Sciatic nerve (tissue), 2 donors: ENCODE measurements at places on chromosomes 16 and 17.

DNA sequence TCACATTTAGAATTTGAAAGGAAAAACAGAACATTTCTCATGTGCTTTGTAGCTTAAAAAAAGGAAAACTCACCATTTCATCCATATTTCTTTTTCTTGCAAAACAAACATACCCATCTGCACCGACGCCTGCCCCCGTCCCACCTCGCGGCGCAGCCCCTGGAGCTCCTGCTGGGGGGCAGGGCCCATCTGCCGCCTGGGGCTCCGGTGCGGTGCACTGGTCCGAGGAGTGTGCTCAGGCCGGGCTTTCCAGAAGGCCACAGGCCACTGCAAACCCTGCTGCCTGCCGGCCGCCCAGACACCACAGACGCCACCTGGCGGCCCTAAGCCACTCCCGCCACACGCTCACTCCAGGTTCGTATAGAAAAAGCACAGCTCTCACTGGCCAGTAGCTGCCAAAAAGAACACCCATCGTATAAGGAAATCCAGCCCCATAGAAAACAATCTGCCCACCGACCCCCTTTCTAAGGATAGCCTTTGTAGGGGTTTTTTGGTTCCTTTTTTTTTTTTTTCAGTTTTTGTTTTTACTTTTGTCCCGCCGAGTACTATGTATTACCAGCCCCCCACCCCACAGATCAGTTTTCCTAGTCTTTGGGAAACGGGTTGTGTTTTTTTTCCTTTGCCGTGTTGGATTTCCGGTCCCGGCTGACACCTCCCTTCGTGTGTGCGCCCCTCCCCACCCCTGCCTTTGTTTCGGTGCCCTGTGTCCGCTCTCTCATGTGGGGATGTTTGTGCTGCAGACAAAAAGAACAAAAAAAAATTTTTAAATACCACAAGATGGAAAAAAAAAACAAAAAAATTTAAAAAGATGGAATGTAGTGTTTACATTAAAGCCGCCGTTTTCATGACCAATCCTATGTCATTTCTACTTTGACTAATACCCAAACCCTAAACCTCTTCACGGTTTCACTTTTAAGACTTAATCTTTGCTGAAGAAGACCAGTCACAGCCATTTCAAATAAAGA lies 68.8 kb downstream of the AMFR start:
- DNase-seq = peak; percentile 86

- no peak for DNase-seq
Measured at GRCh38 chr17:31294231-31294630, 2.8 kb downstream of the OMG start.

GRCh38 chr17:43946781-43947180 lies 4.5 kb upstream of the PPY start:
- no peak for DNase-seq

- no peak for DNase-seq
Measured at GRCh38 chr17:77456271-77456950, 315.6 kb downstream of the SEC14L1 start.

GRCh38 chr16:85882181-85882810 lies 16.7 kb upstream of the IRF8 start:
- DNase-seq = no peak

DNA sequence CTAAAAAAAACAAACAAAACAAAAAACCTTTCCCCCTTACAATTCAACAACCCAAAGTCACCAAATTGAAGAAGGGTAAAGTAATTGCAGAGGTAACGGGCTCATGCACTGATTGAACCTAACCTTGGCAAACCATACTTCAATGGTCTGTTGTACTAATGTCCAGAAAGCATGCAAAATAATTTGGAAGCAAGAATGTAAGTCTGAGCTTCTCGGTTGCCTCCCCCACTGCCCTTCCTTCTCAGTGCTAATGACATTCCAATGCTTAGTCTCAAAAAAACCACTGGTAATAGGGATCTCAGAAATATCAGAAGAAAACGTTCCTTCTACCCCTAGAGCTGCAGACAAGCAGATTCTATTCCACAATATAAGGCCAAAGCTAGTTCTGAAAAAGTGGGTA lies 15.8 kb downstream of the KRABD2 start:
- no peak for DNase-seq

DNA sequence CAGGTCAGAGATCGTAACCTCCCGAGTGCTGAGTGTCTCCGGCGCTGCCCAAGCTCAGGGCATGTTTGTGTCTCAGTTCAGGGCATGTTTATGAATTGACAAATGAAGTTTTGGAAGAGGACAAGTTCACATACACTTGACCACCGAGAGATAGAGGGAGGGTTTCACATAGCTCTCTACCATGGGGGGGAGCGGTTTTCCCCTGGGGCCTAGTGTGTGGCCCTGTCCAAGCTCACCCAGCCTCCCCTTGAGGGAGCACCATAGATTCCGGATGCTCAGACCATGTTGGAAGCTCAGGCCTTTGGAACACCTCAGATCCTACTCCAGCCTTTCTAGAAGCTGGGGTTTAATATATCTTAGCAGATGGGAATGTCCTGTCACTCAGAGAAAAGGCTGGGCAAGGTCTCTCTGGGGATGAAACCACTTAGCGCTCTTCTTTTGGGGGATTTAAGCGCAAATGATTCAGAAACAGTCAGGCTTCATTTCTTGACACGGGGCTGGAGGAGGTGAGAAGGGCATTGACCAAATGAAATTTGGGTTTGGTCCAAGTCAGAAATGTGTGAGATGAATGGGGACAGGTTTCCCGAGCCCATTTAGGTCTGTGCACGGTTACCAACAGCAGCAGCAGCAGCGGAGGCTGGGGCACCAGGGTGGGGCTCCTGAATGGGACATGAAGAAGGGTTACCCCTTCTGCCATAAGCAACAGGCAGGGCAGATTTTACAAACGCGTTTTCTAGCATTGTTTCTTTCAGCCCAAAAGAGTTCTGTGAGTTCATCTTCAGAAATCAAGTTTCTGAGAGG lies 96.6 kb downstream of the METRNL start:
- no peak for DNase-seq

DNA sequence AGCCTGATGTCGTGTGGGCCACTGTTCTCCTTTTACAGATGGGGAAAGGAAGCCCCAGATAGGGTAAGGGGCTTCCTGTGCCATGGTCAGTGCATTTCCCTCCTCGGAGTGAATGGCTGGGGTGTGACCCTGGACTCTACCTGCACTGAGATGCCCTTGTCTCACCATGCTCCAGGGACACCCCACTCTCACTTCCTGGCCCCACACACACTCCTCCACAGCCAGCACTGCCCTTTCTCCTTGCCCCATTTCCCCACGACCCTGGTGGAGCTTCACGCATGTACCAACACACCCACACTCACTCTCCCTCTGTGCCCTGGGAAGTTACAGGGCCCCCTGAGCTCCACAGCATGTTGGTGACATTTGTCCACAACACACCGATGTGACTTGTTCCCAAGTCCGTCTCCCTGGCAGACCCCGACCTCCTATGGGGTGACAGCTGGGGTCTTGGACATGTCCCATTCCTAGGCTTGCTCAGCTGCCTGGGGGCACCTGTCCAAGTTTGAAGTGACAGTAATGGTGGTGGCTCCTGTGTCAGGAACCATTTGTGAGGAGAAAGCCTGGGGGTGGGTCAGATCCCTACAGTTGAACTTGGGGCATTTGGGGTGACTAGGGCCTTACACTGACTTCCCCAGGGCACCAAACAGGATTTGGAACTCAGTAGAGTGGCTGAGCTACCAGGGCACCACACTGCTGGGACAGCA lies 47.4 kb downstream of the PECAM1 start:
- no peak for DNase-seq

DNA sequence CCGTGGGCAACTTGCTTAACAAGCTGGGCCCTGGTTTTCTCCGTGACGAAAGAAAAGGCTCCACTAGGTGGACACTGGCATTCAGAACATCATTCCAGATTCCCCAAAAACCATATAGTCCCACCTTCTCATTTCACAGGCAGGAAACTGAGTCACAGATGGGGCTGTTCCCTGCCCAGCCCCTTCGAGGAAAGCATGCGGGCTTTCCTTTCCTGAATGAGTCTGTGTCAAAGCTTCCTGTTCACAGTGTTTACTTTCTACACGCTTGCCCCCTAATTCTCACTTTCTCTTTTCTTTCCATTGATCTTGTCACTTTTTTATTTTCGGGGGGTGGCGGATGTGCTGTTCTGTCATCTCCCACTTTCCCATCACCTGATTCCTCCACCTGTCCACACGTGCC lies 10.3 kb upstream of the LGALS9 start:
- no peak for DNase-seq
